Lower lobe of right lung (tissue), 2 donors: ENCODE measurements at places on chromosomes 7 and 10. TPM values are rescaled to one million over a fixed set of nuclear protein-coding genes. Genes with fewer than 3 reads are reported as not detected.

DNA sequence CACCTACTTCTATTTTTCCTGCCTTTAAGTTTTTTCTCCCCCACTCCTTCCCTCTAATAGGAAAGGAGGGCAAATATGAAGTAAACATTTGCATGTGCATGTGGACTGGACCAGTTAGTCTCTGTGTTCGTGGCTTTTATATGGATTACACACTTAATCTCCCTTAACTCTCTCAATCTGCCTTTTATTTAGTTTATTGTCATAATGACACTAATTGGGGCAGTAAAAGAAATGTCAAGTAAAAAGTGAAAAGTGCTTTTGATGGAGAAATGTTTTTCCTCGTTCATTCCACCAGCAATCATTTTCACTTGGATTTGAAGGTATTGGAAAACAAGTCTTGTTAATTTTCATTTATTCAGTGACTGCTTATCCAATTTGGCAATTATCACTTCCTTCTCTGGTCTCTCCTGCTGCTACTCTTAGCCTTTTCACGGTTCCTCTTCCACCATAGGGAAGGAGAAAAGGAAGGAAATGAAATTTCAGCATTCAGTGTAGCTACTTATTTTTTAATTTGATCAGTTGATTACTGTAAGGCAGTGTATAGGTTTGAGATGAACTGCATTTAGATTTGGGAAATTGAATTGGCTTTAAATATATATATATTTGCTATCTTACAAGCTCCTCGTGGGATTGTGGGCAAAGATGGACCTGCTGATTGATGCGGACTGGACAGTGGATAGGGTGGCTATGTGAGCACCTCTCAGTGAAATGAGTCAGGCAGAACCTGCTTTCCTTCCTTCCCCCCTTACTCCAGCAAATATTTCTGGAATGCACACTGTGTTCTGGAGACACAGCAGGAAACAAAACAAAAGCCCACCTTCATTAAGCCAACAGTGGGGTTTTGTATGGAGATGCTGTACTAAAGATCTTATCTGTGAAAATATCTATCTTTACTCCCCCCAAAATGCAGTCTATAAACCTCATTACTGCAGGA, 77.5 kb downstream of the LRRC4 start:
- no peak for DNase-seq
- H3K36me3 ChIP-seq = no peaks in the 10 kb centered on the region
- no peak overlapping the region for H3K27ac ChIP-seq
- H3K27me3 ChIP-seq = no peaks in the 10 kb centered on the region
- peaks cover 23% of the 10 kb centered on the region for H3K4me1 ChIP-seq

The SEMA3E gene
- total RNA-seq = 8.8 TPM

DNA sequence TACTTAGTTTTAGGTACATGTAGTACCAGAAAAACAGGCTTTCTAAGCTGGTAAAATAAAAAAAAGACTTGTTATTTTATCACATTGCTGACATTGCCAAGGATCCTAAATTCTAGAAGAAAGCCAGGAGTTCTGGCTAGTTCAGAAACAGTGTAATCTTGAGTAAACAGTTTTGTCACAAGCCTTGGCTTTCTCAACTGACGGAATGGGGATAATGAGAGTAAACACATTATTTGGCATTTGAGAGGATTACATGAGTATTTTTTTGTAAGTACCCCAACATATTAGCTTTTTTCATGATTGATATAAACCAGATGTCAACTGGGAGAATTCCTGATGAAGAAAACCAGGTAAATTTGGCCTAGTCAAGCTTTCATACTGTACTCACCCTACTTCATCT, 269.8 kb downstream of the SORCS1 start:
- no peaks in the 10 kb centered on the region for H3K27me3 ChIP-seq
- no peaks in the 10 kb centered on the region for H3K36me3 ChIP-seq
- H3K27ac ChIP-seq = no peak overlapping the region
- no peaks in the 10 kb centered on the region for H3K4me1 ChIP-seq

DNA sequence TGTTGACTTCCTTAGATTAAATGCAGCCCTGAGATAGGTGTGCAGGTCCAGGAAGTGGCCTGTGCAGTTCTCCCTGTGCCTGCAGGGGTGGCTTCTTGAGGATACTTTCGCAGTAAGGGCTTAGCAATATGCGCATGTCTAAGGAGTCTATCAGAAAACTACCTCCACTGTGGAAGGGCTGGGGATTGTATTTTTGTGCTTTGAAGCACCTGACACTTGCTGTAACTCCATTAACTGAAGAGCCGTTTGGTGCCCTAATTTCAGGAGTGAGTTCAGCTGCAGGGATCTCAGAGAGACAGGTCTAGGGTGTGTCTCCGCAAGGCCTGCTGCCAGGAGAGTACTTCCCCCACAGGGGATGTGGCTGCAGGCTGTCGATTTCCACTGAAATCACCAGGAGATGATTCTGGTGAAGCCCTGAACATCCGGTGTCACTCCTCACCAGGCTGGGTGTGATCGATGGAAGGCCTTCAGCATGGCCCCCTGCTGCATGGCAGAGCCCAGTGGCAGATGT, 35.5 kb downstream of the IKZF1 start:
- no peaks in the 10 kb centered on the region for H3K27me3 ChIP-seq
- H3K36me3 ChIP-seq = no peaks in the 10 kb centered on the region
- no peak for DNase-seq
- no peak overlapping the region for H3K4me3 ChIP-seq

- no peak overlapping the region for H3K4me3 ChIP-seq
- no peaks in the 10 kb centered on the region for H3K4me1 ChIP-seq
- H3K27ac ChIP-seq = no peak overlapping the region
- no peaks in the 10 kb centered on the region for H3K27me3 ChIP-seq
- no peak for DNase-seq
These were observed 428.8 kb downstream of the SH2D4B start for GRCh38 chr10:80966326-80966986.

GRCh38 chr7:22665923-22666322, 61.1 kb upstream of the IL6 start:
- DNase-seq = no peak
- H3K4me1 ChIP-seq = peaks cover 8% of the 10 kb centered on the region
- no peak overlapping the region for H3K27ac ChIP-seq
- H3K4me3 ChIP-seq = no peak overlapping the region

DNA sequence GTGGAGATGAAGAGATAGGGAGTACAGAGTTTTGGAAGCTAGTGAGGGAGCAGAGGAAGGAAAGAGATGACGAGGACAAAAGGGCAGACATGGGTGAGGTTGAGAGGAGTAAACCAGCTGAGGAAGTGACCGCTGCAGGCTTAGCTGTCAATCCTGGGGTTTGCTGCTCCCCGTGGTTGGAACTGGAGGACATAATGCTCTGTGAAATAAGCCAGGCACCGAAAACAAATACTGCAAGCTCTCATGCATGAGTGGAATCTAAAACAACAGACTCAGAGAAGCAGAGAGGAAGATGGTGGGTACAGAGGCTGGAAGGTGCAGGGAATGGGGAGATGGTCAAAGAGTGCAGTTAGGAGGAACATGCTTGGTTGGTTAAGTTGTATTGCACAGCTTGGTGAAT, 482.2 kb upstream of the C7orf33 start:
- H3K27ac ChIP-seq = no peak overlapping the region
- no peaks in the 10 kb centered on the region for H3K36me3 ChIP-seq

The CREB5 gene
- 10.3 TPM for total RNA-seq

DNA sequence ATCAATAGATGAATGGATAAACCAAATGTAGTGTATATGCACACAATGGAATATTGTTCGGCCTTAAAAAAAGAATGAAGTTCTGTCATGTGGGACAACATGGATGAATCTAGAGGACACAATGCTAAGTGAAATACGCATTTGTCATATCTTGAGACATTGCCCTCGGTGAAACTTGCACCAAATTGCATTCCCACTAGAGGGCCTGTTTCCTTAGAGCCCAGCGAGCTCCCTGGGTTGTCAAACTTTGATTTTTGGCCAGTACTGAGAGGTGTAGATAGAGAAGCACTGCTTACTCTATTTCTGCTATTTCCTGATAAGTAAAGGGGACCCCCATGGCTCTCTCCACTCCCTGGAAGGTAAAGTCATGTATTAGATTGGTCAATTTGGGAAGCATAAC, 157.1 kb downstream of the GPAM start:
- H3K4me1 ChIP-seq = no peaks in the 10 kb centered on the region
- no peak for DNase-seq
- H3K4me3 ChIP-seq = no peak overlapping the region
- no peak overlapping the region for H3K27ac ChIP-seq
- no peaks in the 10 kb centered on the region for H3K36me3 ChIP-seq
- no peaks in the 10 kb centered on the region for H3K27me3 ChIP-seq

- no peaks in the 10 kb centered on the region for H3K36me3 ChIP-seq
- H3K4me3 ChIP-seq = no peak overlapping the region
- H3K27me3 ChIP-seq = no peaks in the 10 kb centered on the region
- H3K27ac ChIP-seq = no peak overlapping the region
- no peaks in the 10 kb centered on the region for H3K4me1 ChIP-seq
These were observed 33.9 kb upstream of the COBL start for GRCh38 chr7:51350546-51350896.

The LEP gene
- not detected for total RNA-seq

- no peaks in the 10 kb centered on the region for H3K27me3 ChIP-seq
- H3K27ac ChIP-seq = no peak overlapping the region
- H3K4me3 ChIP-seq = no peak overlapping the region
- H3K36me3 ChIP-seq = no peaks in the 10 kb centered on the region
- no peak for DNase-seq
These were observed 229.0 kb downstream of the BICC1 start for GRCh38 chr10:58741673-58742072.

The OSBPL3 gene
- 24.9 TPM for total RNA-seq

The GSTO2 gene
- 7.8 TPM for total RNA-seq

GRCh38 chr10:55897490-55897921, 463.6 kb downstream of the ZWINT start:
- H3K4me3 ChIP-seq = no peak overlapping the region
- no peaks in the 10 kb centered on the region for H3K36me3 ChIP-seq
- no peaks in the 10 kb centered on the region for H3K4me1 ChIP-seq
- H3K27ac ChIP-seq = no peak overlapping the region
